ENCODE measurements at places on chromosomes 4 and X.

GRCh38 chr4:100872811-100873210, 355.0 kb upstream of the EMCN start:
- no peak for DNase-seq

DNA sequence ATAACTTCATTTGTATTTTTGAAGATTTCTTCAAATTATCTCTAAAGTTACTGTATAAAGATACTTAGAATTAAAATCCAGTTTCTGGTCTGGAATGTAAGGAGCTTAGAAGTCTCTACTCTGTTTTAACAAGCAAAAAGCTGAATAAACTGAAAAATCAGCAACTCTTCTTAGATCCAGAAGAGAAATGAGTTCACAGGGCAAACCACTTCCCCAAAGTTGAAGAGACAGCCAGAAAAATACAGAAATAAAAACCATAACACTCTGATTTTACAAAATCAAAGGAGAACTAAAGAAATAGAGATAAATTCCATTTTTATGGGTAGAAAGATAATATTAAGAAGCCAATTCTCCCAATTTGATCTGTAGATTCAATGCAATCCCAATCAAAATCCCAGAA, 1166.8 kb downstream of the ADGRL3 start:
- DNase-seq, result no peak

- DNase-seq, result no peak
Measured at GRCh38 chrX:56798866-56799758, 70.1 kb downstream of the NBDY start.

DNA sequence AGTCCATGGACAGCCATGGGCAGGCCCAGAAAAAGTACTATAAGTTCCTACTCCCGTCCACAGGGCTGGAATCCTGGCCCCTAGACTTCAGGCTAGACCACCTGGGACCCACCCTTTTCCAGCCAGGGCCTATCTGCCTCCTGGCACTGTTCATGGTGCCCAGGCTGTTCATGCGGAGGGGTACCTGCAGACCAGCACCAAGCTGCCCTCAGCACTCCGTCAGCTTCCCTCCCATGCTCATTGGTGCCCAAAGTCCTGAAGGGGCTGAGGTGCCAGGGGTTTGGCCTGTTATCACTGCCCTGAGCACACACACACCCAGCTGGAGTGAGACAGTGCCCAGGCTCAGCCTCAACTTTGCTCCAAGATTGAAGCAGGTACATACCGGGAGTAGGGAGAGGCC, 477.7 kb downstream of the STPG2 start:
- no peak for DNase-seq

- DNase-seq, result no peak
Measured at GRCh38 chr4:130249002-130249401, 1153.0 kb downstream of the C4orf33 start.

DNA sequence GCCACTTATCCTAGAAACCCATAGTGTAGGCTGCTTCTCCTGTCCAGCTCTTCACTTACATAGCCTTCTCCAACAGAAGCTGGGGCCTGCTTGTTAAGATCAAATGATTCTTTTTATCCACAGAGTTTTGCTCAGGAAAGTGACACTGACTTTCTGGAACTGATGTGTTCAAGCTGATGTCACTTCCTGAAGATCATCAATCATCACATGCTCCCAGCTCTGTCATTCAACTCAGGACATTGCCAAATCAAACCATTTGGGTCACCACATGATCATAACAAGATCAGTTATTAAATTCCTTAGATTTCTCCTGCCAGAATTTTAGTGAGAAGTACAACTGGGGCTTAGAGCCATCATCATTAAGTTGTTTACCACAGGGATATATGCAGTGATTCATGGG, 39.4 kb downstream of the GLRA3 start:
- no peak for DNase-seq

GRCh38 chrX:78326401-78326800, 1.0 kb downstream of the CYSLTR1 start:
- DNase-seq, result no peak

- DNase-seq, result peak; percentile 16
Measured at GRCh38 chrX:134990801-134991481, at the start of gene SMIM10. TSS of gene SMIM10 (plus strand) at chrX:134990991. CDS start at chrX:134991096, 105 bp downstream.

DNA sequence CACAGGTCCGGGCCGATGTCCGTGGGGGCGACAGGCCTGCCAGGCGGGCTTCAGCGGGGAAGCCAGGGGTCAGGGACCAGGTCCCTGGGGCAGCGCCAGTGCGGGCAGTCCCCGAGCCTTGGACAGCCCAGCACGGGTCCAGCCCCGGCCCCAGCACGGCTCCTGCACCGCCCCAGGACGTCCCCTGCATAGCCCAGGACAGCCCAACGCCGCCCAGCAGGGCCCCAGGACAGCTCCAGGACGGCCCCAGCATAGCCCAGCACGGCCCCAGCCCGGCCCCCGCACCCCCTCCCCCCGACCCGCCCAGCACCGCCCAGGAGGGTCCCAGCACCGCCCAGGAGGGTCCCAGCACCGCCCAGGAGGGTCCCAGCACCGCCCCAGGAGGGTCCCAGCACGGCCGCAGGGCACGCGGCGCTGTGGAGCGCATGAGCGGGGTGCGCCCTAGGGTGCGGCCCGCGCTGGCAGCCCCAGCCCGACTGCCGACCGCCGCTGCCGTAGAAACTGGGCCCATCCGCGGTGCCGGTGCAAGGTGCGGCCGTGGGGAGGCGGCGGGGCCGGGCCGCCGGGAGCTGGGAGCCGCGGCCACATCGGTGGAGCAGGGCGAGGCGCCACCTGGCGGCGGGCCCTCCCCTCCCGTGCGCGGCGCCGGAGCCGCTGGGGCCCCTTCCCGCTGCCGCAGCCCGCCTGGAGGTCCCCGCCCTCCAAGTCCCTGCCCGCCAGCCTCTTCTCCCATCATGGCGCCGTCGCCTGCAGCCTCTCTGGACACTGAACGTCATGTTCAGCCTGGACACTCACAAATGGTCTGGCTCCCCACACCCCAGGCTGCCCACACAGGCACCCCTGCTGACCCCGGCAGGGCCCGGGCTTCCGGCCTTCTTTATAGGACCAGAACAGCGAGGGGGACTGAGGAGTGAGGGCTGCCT, 106.8 kb upstream of the NKX1-1 start:
- no peak for DNase-seq

DNA sequence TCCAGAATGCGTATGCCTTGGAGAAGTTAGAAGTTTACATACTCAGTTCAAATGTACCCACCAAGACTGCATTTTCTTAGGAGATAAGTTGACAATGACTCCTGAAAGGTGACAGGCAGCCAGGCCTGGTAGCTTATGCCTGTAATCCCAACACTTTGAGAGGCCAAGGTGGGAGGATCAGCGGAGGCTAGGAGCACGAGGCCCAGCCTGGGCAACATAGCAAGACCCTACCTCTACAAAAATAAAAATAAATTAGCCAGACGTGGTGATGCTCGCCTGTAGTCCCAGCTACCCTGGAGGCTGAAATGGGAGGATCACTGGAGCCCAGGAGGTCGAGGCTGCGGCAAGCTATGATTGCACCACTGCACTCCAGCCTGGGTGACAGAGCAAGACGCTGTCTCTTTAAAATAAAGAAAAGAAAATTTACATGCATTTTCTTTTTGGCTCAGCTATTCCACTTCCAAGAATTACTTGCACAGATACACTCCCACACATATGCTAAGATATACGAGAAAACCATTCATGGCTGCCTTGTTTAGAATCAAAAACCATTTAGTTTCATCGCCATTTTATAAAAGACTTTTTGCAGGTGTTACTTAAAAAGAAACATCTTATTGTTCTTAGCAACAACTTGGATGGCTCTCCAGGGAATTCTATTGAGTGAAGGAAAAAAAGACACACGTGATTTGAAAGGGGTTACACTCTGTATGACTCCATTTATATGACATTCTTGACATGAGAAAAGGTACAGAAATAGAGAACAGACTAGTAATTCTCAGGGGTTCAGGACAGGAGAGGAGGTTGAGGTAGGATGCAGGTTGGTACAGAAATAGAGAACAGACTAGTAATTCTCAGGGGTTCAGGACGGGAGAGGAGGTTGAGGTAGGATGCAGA, 66.3 kb downstream of the DHRSX start:
- DNase-seq, result no peak

- DNase-seq, result no peak
Measured at GRCh38 chrX:38375891-38376290, 23.5 kb downstream of the OTC start.

DNA sequence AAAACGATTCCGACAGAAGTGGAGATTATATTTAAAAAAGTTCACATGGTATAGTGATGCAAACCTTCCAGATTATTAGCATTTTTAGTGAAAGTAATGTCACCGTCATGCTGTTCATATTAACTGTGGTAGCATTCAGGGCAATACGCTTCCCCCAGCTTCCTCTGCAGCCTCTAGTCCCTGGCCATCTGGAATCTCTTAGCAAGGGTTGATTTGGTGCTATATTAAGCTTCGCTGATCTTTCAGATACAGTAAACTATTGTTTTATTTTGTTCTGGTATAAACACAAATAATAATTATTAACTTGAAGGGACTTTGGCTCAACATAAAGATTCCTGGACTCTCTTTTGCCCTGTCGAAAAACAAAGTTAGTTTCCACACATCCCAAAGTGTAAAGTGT, 1080.5 kb upstream of the TENM3 start:
- DNase-seq, result no peak

- DNase-seq, result no peak
Measured at GRCh38 chrX:71859637-71860036, 51.0 kb upstream of the NHSL2 start.

- no peak for DNase-seq
Measured at GRCh38 chr4:82493721-82494425, 63.5 kb downstream of the ENOPH1 start.

DNA sequence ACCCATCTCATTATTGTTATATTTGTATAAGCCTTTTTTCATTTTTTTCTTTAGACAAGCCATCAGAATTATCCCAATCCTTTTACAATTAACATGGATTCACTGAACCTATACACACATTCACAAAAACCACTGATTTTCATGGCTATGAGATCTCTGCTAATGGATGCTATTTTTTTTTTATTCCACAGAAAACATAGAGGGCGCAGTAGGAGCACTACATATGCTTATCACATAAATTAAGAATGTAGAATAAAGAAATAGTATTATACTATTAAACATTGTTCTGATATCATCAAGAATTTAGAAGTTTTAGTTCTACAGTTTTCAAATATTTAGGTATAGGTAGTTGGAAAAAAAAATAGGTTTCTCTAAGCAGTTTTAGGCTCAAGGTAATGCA, 1477.4 kb downstream of the ARAP2 start:
- DNase-seq, result no peak

- DNase-seq, result no peak
Measured at GRCh38 chrX:13367950-13368349, 48.1 kb upstream of the ATXN3L start.

DNA sequence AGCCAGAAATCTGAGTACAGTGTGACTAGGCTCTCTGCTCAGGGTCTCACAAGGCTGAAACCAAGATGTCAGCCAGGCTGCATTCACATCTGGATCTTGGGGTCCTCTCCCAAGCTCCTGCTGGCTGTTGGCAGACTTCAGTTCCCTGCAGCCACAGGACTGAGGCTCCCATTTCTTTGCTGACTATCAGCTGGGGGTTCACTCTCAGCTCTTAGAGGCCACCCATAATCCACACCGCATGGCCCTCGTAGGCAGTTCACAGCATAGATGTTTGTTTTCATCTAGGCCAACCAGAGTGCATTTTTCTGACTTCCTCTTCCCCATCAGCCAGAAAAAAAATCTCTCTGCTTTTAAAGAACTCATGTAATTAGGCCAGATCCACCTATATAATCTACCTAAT, 8.2 kb upstream of the WDR44 start:
- no peak for DNase-seq

DNA sequence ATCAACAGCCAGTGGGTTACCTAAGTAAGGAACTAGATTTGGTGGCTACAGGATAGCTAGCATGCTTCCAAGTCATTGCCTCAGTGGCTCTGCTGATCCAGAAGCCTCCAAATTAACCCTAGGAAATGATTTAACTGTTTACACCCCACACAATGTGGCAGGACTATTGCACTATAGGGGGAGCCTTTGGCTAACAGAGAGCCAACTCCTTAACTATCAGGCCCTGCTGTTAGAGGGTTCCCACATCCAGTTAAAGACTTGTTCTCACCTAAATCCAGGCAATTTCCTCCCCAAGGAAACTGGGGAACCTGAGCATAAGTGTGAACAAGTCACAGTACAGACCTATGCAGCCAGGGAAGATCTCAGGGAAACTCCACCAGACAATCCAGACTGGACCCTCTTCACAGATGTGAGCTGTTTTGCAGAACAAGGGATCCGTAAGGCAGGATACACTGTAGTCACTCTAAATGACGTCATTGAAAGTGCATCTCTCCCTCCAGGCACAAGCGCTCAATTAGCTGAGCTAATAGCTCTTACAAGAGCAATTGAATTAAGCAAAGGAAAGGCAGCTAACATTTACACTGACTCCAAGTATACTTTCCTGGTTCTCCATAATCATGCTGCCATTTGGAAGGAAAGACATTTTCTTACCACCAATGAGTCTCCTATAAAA, 185.3 kb upstream of the SPOCK3 start:
- no peak for DNase-seq

GRCh38 chr4:48772556-48772955, 7.5 kb downstream of the FRYL start:
- DNase-seq, result no peak

GRCh38 chr4:174080361-174080760, 203.1 kb downstream of the FBXO8 start:
- DNase-seq, result no peak

DNA sequence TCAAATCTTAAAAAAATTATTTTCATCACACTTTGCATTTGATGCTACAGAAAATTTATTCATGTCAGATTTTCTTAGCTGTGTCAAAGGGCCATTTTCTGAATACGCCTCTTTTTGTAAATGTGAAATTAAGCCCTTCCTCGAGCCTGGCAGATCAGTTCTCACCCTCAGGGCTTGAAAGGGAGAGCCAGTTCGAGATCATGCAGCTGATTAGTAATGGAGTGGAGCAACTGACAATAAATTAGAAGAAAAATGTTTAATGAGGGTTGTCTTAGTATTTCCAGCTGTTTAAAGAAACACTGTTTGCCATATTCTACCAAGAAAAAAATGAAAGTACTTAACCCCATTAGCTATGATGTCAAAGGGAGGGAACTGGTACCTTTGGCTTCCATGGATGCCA, 28.7 kb downstream of the CC2D2A start:
- DNase-seq, result no peak

- no peak for DNase-seq
Measured at GRCh38 chr4:142690406-142691163, 155.5 kb downstream of the INPP4B start.

DNA sequence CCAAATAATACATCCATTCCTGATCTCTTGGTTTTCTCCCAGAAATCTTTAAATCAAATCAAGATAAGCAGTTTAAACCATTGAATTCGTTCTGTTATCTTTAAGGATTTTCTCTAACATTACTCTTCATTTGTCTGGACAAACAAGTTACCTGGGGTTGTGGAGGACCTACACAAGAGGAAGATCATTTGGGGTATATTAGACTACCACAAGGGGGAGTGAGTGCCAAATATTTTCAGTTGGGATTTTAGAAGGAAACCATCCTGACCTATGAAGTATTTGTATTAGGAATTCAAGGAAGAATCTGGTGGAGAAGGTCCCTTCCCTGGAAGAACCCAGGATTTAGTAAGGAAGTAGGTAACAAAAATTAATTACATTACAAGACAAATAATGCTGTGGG, 12.0 kb upstream of the DCHS2 start:
- DNase-seq, result no peak
